Psoas muscle (tissue), 8 donors: ENCODE measurements at places on chromosomes 3 and 15. TPM values are rescaled to one million over a fixed set of nuclear protein-coding genes. Genes with fewer than 3 reads are reported as not detected.

Gene P2RY13
- polyA plus RNA-seq = 0.12 TPM

DNA sequence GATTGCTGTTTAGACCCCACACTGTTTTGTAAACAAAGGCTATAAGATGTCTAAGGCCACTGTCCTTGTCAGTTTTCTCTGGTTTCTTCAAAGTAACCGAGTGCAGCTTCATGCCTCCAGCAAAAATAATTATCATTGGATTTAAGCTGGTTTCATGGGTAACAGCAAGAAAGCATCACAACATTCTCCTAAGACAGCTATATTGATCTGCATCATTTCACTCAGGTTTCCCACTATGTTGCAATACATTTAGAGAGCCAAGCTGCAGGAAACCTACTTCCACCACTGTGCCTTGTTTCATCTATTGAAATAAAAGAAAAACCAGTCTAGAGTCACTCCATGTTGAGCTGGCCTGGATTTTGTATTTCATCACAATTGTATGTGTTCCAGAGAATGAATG, 351.4 kb downstream of the OXSM start:
- DNase-seq = no peak

- no peak for DNase-seq
These were observed 805.5 kb downstream of the IGSF11 start for GRCh38 chr3:118229196-118229595.

- DNase-seq = no peak
These were observed 3.3 kb downstream of the TMEM40 start for GRCh38 chr3:12755754-12756153.

DNA sequence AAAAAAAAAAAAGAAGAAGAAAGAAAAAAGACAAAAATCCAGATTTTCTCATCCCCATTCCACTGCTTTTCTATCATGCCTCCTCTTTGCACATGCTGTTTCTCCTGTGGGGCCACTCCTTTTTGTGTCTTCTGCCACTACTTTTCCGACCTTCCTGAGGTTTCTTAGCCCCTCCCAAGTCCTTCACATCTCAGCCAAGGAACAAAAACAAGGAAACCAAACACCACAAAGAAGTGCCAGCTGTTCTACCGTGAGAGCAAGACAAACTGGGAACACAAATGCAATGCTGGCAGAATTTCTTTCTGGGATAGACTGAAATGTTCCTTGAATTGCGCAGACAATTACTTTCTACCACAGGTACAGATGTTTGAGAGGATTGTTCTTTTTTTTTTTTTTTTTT, 83.2 kb downstream of the MB21D2 start:
- no peak for DNase-seq

DNA sequence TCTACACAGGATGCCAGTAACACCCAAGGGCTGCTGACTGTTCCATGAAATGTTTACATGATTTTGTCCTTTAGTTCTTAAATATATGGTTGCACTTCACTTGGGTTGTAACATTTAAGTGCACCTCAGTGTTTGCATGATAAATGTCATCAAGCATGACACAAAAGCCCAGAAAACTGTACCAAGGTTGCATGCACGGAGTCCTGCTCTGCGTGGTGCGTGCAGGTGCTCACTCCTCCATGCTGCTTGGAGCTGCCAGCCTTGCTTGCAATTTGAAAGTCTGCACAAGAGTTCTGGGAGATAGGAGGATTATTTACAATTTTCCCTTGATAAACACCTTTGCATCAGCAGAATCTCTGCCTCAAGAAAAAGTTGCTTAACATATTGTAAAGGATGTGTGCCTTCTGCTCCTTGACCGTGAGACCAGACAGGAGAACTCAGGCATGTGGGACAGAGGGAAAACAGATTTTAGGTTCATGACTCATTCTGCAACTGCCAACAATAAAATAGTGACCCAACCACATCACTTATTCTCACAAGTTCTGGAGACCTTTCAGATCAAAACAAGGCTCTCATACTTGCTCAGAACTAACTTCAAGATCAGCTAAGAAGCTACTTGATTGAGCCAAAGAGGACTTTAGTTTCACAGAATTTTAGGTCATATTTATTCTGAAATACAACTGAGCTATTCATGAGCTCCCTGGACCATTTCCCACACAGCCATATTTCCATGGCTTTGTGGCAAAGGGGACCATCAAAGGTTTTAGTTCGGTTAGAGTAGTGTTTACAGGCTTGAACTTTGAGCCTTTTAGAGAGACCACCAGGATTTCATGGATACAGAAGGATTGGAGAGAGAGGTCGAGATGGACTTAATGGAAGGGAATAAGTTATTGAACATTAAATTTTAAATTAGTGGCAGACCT, 128.4 kb upstream of the ZBED2 start:
- no peak for DNase-seq

DNA sequence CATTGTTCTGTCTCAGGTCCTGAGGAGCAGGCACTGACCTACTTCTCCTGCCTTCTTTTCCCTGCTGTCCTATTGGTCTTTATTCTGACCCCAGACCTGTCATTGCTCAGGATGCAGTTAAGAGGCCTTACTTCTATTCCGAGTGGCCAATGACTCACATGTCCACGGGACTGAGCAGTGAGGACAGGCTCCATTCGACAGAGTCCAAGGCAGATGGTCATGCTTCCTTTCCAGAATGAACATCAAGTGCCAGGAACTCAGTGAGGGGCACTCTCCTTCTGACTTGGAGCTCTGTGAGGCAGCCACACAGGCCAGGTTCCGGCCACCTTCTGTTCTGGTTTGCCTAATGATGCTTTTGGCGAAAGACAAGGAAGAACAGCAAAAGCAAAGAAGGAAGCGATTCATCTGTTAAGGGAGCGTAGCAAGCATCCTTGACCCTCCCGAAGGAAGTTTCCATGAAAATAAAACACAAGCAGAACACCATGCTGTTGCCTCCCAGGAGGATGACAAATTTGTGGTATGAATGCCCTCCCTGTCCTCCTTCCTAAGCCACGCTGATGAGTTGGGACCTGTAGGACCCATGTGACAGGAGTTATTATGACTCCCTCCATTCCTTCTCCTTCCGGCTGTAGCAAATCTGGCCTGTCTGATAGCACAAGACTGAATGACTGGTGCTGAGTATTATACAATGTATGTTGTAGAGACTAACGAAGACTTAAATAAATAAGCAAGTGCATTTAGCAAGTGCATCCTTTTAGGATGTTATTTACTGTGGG, 14.4 kb upstream of the TPRG1 start:
- no peak for DNase-seq

DNA sequence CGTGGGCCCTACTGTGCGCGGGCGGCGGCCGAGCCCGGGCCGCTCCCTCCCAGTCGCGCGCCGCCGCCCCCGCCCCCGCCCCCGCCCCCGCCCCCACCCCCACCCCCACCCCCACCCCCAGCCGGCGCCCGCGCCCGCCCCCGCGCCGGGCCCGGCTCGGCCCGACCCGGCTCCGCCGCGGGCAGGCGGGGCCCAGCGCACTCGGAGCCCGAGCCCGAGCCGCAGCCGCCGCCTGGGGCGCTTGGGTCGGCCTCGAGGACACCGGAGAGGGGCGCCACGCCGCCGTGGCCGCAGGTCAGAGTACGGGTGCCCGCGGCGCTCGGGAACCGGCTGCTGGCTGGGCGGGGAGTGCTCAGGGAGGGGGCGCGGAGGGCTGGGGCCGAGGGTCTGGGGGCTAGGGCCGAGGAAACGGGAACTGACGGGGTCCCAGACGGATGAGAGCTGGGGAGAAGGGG, 1.1 kb upstream of the PPARG start:
- DNase-seq = peak; percentile 60

DNA sequence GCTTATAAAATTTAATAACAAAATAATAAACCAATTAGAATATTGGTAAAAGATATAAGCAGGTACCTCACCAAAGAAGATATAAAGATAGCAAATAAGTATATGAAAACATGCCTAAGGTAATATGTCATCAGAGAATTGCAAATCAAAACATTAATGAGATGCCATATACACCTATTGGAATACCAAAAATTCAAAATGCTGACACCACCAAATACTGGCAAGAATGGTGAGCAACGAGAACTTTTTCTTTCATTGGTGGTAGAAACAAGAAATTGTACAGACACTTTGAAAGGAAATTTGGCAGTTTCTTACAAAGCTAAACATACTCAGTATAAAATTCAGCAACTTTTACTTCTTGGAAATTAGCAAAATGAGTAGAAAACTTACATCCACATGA, 346.9 kb upstream of the ROBO1 start:
- DNase-seq = no peak

DNA sequence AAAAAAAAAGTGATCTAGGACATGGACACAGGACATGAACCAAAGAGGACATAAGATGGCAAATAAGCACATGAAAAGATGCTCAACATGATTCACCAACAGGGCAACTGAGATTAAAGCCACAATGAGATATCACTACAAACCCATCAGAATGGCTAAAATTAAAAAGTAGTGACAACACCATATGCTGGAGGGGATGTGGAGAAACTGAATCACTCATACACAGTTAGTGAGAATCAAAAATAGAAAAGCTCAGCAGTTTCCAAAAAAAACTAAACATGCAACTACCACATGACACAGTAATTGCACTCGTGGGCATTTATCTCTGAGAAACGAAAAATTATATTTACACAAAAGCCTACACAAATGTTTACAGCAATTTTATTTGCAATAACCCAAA, 27.9 kb upstream of the ACKR4 start:
- no peak for DNase-seq

Gene VWA5B2
- polyA plus RNA-seq = 0.06 TPM

GRCh38 chr15:82108489-82109078, 62.8 kb upstream of the MEX3B start:
- DNase-seq = peak; percentile 80

DNA sequence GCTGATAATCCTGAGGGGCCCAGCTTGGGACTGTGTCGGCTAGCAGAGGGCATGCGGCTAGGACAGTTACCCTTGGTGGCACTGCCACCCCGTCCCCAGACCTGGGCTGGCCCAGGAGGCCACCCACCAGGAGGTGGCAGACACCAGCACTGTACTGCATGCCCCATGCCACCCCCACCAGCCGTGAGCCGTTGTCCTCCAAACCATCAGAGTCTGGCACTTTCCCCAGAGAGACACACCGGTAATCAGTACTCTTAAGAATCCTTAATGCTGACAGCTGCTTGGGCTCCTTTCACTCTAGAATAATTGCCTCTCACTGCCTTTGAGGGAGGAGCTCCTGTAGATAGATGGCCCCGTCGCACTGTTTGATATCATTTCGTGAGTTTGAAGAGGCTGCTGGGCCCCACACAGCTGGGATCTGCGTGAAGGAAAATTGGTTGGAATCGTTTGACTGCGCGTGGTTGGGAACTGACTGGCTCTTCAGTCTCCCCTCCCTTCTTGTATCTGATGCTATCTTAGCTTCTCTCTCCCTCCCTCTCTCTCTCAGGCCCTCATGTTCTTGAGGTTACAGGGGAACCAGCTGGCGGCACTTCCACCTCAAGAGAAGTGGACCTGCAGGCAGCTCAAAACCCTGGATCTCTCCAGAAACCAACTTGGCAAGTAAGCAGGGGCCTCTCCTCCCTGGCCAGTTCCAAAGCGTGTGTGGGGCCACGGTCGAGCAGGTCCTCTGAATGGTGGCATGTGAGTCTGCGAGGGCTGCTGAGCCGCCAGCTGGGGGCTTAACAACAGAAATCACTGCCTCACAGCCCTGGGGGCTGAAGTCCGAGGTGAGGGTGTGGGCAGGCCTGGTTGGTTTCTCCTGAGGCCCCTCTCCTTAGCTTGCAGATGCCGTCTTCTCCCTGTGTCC, 94.9 kb downstream of the LRRK1 start:
- no peak for DNase-seq

Gene TM4SF1
- 30.7 TPM for polyA plus RNA-seq

- no peak for DNase-seq
These were observed 8.6 kb downstream of the TM6SF1 start for GRCh38 chr15:83115831-83116565.

DNA sequence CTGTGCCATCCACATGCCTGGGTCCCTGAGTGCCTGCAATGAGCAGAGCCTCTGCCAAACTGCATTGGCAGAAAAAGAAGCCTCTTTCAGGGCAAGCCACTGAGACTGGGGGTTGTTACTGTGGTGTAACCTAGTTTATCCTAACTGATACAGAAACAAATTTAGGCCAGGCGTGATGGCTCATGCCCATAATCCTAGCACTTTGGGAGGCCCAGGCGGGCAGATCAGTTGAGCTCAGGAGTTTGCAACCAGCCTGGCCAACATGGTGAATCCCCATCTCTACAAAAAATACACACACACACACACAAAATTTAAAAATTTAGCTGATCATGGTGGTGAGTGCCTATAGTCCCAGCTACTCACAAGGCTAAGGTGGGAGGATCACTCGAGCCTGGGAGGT, 221.6 kb downstream of the TBC1D2B start:
- peak; percentile 20 for DNase-seq

Gene TIMP4
- 15.7 TPM for polyA plus RNA-seq

GRCh38 chr3:171135549-171135948, 109.0 kb upstream of the SLC2A2 start:
- DNase-seq = no peak

Gene TFRC
- polyA plus RNA-seq = 95.8 TPM

DNA sequence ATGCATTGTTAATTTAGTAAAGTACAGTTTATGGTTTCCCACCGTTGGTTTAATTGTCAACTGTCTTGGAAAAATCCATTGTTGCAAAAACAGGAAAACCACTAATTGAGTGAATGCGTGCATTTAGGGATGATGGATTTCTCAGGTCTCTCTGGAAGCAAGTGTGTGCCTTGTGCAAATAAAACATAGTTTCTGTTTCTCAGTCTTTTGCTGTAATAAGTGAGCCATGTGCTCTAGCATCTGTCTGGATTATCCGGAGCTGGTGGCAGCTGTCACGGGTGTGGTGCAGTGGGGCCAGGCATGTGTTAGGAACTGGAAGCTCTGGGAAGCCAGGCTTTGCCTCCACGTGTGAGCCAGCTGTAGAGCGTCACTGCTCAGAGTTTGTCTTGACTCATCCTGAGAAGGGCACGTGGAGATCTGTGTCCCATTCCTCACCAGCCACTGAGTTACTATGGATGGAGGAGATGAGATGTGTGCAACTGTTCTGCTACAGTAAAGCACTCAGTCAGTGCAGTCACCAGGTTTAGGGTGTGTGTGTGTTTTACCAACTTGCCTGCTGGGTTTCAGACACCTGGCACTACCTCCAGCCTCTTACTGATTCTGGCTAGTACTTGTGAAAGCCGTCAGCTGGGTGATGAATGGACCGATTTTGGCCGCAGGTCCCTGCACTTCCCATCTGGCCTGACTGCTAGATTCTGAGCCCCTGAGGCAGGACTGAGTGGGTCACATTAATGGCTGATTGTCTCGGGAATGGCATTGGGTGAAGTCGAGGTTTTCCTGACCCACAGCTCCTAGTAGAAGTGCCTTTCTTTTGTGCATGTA, 7.2 kb downstream of the APBA2 start:
- DNase-seq = no peak

Gene CPNE9
- 0.05 TPM for polyA plus RNA-seq

- DNase-seq = no peak
These were observed 140.9 kb upstream of the GRM7 start for GRCh38 chr3:6719999-6720398.
